ENCODE measurements at places on chromosomes 6 and 20. TPM values are rescaled to one million over a fixed set of nuclear protein-coding genes. Genes with fewer than 3 reads are reported as not detected.

Gene DSP
- 61.9 TPM for total RNA-seq

DNA sequence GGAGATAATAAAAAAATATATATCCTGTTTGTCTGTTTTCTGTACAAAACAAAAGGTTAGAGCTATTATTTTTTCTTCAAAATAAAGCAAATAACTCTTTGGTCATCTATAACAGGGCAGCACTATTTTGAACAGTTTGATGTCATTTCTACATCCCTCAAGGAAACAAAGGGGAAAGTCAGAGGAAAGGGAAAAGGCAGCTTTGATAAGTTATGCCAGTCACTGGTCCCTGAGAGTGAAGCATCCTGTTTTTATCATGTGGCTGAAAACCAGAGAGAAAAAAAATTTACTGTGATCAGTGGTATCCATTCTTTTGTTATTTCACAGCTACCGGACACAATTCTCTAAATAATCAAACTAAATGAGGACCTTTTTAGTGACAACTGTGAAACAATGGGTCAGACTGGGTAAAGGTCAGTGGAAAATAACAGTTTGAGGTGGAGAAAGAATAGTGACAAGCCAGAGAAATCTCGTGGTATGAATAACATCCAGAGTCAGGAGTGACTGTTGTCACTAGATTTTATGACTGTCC lies 356.0 kb downstream of the HDGFL1 start:
- DNase-seq: no peak

DNA sequence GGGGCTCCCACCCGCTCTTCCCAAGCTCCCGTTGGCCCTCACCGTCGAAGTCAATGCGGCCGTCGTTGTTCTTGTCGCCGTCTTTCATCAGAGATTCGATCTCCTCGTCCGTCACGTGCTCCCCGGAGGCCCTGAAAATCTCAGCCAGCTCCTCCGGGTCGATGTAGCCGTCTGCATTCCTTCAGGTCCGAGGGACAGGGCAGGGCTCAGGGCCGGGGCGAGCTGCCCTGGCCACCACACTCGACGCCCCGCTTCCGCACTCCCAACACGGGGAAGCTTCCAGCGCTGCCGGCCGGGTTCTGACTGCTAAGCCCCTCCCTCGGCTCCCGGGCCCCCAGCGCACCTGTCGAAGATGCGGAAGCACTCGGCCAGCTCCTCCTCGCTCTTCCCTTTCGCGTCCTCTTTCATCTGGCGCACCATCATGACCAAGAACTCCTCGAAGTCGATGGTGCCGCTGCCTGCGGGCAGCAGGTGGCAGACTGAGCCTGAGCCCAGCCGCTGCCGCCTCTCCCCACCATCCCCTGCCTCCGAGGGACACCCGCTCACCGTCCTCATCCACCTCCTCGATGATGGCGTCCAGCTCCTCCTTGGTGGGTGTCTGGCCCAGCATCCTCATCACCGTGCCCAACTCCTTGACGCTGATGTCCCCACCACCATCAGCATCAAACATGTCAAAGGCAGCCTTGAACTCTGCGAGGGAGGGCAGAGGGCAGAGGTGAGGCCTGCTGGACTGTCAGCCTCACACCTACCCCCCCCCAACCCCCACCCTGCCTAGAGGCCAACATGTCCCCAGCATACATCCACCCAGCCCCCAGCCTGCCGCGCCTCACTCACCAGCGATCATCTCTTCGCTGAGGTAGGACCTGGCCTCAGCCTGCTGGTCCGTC lies 2.9 kb downstream of the TNNC2 start:
- peak; percentile 20 for DNase-seq

GRCh38 chr20:25353747-25354705 lies 36.6 kb downstream of the ABHD12 start:
- no peak for DNase-seq

GRCh38 chr6:37099442-37099841 lies 70.5 kb upstream of the PIM1 start:
- DNase-seq: peak; percentile 31

Measured in HFFc6 (cell line).